ENCODE measurements at places on chromosomes 1 and 21. TPM values are rescaled to one million over a fixed set of nuclear protein-coding genes. Genes with fewer than 3 reads are reported as not detected.
A peak's percentile ranks its signal among the peaks of the same experiment; 100 is the strongest.

DNA sequence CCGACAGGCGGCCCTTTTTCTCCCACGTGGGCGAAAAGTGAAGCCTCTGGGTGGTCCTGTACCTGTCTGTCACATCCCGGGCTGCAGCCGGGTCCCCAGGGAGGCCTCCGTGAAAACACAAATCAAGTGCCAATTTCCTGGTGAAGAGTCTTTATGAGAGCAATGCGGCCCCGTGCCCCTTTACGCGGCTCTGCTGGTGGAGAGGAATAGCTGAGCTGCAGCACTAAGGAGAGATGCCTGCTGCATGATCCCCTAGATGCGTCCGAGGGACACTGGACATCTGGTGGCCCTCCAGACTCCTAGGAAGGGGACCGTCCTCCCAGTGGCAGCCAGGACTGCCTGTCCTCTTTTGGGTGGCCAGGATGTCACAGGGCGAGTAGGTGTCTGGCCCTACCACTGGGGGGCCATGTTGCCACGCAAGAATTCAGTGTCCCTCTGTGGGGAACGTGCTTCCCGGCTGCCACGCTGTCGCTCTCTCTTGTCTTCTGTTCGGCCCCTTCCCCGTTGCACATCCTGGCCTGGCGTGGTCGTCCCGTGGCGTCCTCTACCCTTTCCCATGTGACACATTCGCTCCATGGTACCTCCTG lies 38.7 kb downstream of the COL18A1 start:
- no peak overlapping the region for H3K4me3 ChIP-seq
- H3K4me1 ChIP-seq = peaks cover 6% of the 10 kb centered on the region
- H3K27me3 ChIP-seq = no peaks in the 10 kb centered on the region
- no peak overlapping the region for H3K27ac ChIP-seq
- H3K36me3 ChIP-seq = no peaks in the 10 kb centered on the region

DNA sequence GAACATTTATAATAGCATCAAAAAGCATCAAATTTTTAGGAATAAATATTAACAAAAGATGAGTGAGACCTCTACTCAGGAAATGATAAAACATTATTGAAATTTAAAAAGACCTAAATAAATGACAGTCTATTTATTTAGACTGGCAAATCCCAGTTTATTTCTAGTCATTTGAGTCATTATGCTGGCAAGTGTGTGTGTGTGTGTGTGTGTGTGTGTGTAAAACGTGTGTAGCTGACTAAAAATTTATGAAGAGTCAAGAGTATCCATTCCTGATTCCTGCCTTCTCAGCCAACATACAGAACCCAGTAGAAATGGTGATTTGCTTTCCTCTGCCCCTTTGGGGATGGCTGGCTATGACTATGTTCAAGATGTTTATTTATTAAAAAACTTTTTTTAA lies 46.2 kb downstream of the OSBPL9 start:
- no peaks in the 10 kb centered on the region for H3K27me3 ChIP-seq
- peaks cover 20% of the 10 kb centered on the region for H3K4me1 ChIP-seq
- H3K4me3 ChIP-seq = no peak overlapping the region

- H3K27ac ChIP-seq = no peak overlapping the region
- H3K4me1 ChIP-seq = no peaks in the 10 kb centered on the region
- DNase-seq = no peak
- H3K36me3 ChIP-seq = peaks cover under 1% of the 10 kb centered on the region
- no peaks in the 10 kb centered on the region for H3K27me3 ChIP-seq
These were observed 43.1 kb downstream of the PCNX2 start for GRCh38 chr1:233252441-233252840.

DNA sequence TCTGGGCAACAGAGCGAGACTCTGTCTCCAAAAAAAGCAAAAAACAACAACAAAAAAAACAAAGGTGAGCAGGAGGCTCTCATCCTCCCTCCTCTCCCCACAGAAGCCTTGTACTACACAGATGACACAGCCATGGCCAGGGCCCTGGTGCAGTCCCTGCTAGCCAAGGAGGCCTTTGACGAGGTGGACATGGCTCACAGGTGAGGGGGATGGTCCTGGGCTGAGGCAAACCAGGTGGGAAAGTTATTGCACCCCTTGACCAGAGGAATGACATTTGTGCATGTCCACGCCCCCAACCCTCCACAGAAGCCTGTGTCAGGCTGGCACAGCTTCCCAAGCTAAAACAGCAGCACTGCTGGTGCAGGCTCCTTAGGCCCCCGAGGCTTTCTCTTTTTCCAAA lies 2.4 kb downstream of the ADPRS start:
- no peak overlapping the region for H3K4me3 ChIP-seq
- H3K27ac ChIP-seq = no peak overlapping the region
- peaks cover 25% of the 10 kb centered on the region for H3K4me1 ChIP-seq
- peaks cover 43% of the 10 kb centered on the region for H3K36me3 ChIP-seq
- no peaks in the 10 kb centered on the region for H3K27me3 ChIP-seq

The ERVH48-1 gene
- total RNA-seq = not detected

DNA sequence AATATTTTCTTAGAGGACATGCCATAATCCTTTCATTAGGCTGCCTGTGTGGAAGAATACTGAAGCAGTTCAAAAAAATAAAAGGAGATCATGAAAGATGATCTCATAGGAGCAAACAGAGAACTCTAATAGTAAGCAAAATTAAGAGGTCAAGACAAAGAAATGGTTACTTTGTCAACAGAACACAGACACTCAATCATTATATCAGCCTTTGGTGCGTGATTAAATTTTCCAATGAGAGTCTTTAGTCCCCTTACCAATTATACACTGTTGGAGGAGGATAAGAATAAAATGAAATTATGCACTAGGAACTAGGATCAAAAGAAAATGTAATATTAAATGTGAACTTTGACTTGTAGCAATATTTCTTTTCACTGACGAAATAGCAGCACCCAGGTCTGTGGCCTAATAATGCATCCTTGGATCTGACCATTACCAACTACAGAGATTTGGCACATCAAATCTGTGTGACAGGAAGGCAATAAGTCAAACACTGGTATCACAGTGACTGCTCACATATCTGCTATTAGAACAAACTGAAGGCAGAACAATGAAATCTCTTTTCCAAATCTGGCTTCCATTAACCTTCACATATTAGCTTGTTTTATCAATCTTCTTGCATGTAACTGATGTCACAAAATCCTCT lies 1812.9 kb downstream of the PLA2G4A start:
- H3K27me3 ChIP-seq = no peaks in the 10 kb centered on the region
- no peak for DNase-seq
- no peak overlapping the region for H3K4me3 ChIP-seq
- no peaks in the 10 kb centered on the region for H3K36me3 ChIP-seq

GRCh38 chr1:160163615-160164014 lies 12.2 kb downstream of the ATP1A4 start:
- peaks cover 5% of the 10 kb centered on the region for H3K27me3 ChIP-seq
- H3K27ac ChIP-seq = no peak overlapping the region
- H3K4me3 ChIP-seq = no peak overlapping the region
- H3K4me1 ChIP-seq = peaks cover 8% of the 10 kb centered on the region

DNA sequence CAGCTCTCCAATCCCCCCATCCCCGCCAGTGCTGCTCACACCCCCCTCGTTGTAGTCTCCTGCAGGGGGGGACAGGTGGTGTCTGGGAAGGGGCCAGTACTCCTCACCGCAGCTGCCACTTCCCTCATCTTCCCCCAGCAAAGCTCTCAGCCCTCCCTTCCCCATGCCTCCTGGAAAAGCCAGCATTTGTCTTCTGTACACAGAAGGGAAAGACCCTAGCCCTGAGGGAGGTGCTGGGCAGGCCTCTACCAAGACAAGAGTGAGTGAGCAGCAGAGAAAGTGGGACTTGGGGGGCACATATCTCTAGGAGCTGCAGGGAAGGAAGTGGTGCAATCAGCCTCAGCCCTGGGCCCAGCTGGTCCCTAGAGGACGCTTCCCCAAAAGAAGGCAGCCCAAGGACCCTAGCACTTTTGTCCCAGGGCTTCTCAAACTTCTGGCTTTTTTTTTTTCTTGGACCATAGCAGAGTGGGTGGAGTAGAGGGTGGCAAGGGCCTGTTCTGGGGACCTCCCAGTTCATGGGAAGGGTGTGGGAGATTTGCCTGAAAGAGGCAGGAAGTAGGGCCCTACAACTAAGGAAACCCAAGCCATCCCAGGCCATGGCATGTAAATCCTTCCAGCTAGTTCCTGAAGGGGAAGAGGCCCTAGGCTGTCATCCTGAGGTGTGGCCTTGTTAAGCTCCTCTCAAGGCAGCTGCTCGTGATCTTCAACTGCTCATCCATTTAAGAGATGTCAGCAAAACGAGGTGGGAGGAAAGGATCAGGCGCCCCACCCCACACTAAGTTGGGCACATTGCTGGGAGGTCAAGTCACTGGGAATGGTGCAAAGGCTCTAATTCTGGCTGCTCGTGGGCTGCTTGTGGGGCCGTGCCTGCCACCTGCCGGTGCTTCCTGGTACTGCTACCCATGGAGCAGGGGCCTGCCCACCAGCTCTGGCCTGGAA lies 12.6 kb downstream of the ZC3H12A start:
- peak; percentile 90 for DNase-seq
- H3K4me3 ChIP-seq = no peak overlapping the region
- H3K4me1 ChIP-seq = peaks cover 42% of the 10 kb centered on the region
- no peaks in the 10 kb centered on the region for H3K27me3 ChIP-seq

GRCh38 chr1:111212634-111213335 lies 12.3 kb upstream of the DENND2D start:
- no peak overlapping the region for H3K27ac ChIP-seq
- H3K27me3 ChIP-seq = no peaks in the 10 kb centered on the region
- no peaks in the 10 kb centered on the region for H3K36me3 ChIP-seq
- no peak overlapping the region for H3K4me3 ChIP-seq
- peaks cover 19% of the 10 kb centered on the region for H3K4me1 ChIP-seq

DNA sequence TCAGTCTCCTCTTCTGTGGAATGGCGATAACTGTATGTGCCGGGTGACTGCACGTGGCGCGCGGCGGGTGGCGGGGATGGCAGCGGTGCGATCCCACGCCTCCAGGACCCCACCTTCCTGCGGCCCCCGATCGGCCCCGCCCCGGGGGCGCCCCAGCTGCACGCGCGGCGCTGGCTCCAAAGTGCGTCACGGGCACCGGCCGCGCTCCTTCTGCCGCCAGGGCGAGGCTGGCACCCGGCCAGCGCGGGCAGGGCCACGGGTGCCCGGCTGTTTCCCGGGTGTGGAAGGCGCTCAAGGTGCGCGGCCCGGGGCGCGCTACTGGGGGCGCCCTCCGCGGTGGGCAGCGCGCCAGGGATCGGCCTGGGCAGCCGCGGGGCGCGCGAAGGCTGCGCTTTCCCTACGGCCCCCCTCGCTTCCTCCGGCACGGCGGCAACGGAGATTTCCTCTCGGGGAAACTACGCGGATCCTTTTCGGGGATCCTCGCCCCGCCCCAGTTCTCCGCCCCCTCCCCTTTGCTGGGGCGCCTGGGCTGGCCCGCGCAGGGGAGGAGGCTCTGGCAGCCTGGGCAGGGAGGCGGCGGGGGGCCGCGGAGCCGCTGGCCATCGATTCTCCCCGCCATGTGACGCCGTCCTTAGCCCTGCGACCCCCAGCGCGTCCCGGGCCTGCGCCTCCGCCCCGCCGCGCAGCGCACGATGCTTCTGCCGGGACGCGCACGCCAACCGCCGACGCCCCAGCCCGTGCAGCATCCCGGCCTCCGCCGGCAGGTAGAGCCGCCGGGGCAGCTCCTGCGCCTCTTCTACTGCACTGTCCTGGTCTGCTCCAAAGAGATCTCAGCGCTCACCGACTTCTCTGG lies at the start of gene EVA1C:
Gene EVA1C, plus strand, starts transcription at position 545 of the 853 bp plus-strand sequence. Its CDS starts 148 bp downstream, at position 693.
- peaks cover 38% of the 10 kb centered on the region for H3K4me1 ChIP-seq
- H3K4me3 ChIP-seq = peak within 1 kb of the TSS; percentile 80
- no peaks in the 10 kb centered on the region for H3K27me3 ChIP-seq
- peak within 1 kb of the TSS; percentile 100 for H3K27ac ChIP-seq
- H3K36me3 ChIP-seq = peaks cover 4% of the 10 kb centered on the region

GRCh38 chr1:165409657-165410358 lies 35.1 kb downstream of the RXRG start:
- no peak overlapping the region for H3K27ac ChIP-seq
- DNase-seq = no peak
- H3K4me1 ChIP-seq = no peaks in the 10 kb centered on the region
- H3K36me3 ChIP-seq = no peaks in the 10 kb centered on the region

DNA sequence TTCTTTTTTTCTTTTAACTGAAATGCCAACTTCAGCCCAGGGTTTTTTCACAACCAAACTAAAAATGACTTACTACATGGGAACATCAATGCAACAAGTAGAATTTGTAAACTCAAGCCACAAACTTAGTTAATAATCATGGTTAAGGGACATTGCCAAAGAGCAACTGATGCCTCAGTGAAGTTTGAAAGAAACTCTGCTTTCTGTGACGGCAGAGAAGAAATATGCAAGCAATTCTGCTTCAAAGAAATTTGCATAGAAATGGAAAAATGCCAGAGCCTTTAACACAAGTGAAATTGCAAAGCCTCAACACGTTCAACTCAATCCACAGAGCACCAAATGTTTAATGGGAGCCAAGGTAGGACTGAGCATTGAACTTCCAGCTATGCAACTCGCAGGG lies 5.0 kb upstream of the CHD5 start:
- peaks cover 13% of the 10 kb centered on the region for H3K27me3 ChIP-seq
- peaks cover 8% of the 10 kb centered on the region for H3K4me1 ChIP-seq
- H3K36me3 ChIP-seq = peaks cover 55% of the 10 kb centered on the region
- no peak for DNase-seq

- no peak for DNase-seq
- no peaks in the 10 kb centered on the region for H3K27me3 ChIP-seq
- H3K36me3 ChIP-seq = no peaks in the 10 kb centered on the region
- no peak overlapping the region for H3K4me3 ChIP-seq
- H3K4me1 ChIP-seq = no peaks in the 10 kb centered on the region
These were observed 62.3 kb downstream of the PTGS2 start for GRCh38 chr1:186617926-186618325.

DNA sequence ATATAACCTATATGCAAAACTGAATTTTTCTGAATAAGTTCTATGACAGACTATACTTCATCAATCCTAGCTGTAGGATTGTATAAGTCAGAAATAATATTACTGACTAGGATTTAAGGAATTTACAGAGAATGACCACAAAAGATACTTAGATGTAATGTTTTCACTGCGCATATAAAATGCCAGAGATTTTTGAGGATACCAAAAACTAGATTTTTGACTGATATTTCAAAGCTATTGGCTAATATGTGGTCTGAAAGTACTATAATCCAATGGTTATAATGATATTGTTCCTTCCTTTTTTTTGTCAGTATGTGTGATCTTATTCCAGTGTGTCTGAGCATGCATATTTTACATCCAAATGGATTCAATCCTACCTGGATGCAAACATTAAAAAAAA lies 17.0 kb upstream of the IFI44L start:
- DNase-seq = no peak
- H3K36me3 ChIP-seq = no peaks in the 10 kb centered on the region
- no peak overlapping the region for H3K27ac ChIP-seq

- no peak overlapping the region for H3K27ac ChIP-seq
- peaks cover 8% of the 10 kb centered on the region for H3K27me3 ChIP-seq
- H3K4me3 ChIP-seq = no peak overlapping the region
- no peaks in the 10 kb centered on the region for H3K36me3 ChIP-seq
- peaks cover 6% of the 10 kb centered on the region for H3K4me1 ChIP-seq
- peak; percentile 31 for DNase-seq
These were observed 19.2 kb downstream of the TRPM2 start for GRCh38 chr21:44372616-44373015.

GRCh38 chr1:45304311-45305081 lies 22.2 kb upstream of the HPDL start:
- H3K27me3 ChIP-seq = no peaks in the 10 kb centered on the region
- peak overlapping the region; percentile 92 for H3K27ac ChIP-seq
- peak; percentile 68 for DNase-seq
- peak overlapping the region; percentile 84 for H3K4me3 ChIP-seq
- H3K4me1 ChIP-seq = peaks cover 11% of the 10 kb centered on the region
- no peaks in the 10 kb centered on the region for H3K36me3 ChIP-seq

The E2F2 gene
- total RNA-seq = 0.32 TPM
